Heart right ventricle (tissue), 16 donors: ENCODE measurements at places on chromosomes 7 and 10. TPM values are rescaled to one million over a fixed set of nuclear protein-coding genes. Genes with fewer than 3 reads are reported as not detected.
A peak's percentile ranks its signal among the peaks of the same experiment; 100 is the strongest.

- no peak for DNase-seq
These were observed 116.4 kb upstream of the KLF6 start for GRCh38 chr10:3901370-3901769.

DNA sequence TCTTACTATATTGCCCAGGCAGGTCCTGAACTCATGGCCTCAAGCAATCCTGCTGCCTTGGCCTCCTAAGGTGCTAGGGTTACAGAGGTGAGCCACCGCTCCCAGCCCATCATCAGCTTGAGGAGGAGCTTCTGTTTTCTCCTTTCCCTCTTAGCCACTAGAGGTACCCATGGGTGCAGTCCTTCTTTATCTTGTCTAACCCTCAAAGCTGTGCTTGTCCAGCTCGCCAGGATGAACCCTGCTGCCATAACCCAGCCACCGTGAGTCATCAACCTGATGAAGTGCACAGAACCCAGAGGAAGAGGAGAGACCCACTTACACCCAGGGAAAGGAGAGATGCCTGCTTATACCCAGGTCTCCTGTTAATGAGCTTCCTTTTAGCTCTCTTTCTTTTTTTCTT, 133.4 kb downstream of the CUL2 start:
- DNase-seq = no peak

- no peak for DNase-seq
These were observed 298.3 kb downstream of the CNTNAP2 start for GRCh38 chr7:146414937-146415336.

GRCh38 chr10:88853155-88853881, 1.7 kb upstream of the ANKRD22 start:
- DNase-seq = no peak

DNA sequence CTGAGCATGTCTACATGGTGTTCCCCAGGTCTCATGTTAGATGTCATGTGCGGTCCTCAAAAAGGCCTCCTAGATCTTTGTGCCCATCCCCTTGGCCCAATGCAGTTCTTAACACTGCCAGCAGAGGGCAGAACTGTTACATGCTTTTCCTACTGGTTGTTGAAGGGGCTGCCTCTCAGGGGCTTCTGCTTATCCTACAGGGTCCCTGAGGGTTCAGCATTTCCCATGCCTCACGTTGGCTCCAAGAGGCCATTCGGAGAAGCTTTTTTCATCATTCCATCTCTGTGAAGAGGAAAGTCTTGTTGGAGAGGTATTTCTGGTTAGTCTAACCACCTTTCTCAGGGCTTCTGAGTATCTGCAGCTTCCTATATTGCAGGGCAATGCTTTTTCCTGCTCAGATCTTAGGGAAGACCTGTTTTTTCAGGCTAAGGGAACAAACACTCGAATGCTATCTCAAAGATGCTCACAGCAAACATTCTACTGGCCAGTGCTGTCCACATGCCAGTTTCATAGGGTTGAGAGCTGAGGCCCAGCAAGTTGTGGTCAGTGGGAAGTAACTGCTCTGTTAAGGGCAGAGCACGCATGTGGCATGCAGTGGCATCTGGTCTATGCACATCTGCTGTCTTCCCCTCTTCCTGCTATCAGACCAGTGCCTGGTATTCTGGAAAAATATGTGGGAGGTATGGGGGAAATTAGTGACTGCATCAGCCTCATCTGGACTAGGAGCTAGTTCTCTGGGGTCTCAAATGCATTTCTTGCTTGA, 31.5 kb downstream of the MBL2 start:
- DNase-seq = no peak

DNA sequence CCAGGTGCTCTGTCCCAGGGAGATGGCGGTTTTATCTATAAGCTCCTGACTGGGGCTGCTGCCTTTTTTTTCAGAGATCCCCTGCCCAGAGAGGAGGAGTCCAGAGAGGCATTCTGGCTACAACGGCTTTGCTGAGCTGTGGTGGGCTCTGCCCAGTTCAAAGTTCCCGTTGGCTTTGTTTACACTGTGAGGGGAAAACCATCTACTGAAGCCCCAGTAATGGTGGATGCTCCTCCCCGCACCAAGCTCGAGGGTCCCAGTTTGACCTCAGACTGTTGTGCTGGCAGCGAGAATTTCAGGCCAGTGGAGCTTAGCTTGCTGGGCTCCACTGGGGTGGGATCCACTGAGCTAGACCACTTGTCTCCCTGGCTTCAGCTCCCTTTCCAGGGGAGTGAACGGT, 16.4 kb upstream of the SLC26A5 start:
- no peak for DNase-seq

DNA sequence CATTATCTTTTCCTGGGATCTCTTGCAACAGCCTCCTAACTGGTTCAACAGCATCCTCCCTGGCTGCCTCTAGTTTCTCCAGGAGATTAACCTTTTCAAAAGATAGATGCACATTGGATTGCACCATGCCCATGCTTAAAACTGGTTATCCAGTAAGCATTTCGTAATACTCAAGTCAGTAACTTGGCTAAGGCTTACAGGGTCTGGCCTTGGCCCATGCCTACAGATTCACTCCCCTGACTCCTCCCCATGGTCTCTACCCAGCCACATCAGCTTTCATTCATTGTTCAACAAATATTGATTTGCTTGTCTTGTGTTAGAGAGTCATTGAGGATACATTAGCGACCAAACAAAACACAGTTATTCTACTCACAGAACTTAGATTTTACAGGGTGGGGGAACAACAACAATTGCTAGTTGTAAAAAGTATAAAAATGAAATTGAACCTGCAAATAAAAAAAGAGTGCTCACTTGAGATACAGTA, 1.8 kb upstream of the KIF20B start:
- DNase-seq = no peak

DNA sequence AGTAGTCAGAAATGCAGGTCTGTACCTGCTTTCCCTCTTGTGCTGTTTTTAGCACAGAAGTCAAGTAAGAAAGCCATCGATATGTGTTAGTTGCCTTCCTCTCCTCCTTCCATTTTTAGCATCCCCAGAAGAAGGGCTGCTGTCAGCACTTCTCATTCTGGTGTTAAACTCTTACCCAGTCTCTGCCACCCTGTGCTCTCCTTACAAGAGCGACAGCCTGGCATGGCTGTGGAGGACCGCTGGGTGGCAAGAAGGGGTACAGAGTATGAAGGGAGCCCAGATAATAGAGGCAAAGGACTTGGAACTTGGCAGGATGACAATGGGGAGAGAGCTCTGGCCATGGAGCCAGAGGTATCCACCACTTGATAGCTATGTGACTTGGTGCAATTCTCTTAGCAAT, 103.5 kb downstream of the RPS24 start:
- no peak for DNase-seq

DNA sequence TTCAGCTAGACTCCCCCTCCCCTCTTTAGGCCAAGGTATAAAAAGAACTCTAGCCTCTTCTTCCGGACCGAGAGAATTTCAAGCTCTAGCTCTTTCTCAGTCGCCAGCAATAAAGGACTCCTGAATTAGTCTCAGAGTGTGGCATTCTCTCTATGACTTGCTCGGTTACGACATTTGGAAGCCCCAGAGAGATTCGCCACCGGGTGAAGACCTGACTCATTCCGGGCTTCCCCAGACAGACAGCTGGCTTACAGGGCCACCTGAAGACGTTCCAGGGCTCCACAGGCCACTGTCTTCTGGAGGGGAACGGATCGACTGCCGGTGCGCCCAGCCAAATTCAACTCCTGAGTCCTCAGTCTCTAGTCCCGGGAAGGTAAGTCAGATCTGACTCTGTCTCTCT, at the start of gene AKR1B15:
Gene AKR1B15, plus strand, starts transcription at position 234 of the 400 bp plus-strand sequence. CDS start 15,510 bp downstream, outside the sequence.
- no peak for DNase-seq

DNA sequence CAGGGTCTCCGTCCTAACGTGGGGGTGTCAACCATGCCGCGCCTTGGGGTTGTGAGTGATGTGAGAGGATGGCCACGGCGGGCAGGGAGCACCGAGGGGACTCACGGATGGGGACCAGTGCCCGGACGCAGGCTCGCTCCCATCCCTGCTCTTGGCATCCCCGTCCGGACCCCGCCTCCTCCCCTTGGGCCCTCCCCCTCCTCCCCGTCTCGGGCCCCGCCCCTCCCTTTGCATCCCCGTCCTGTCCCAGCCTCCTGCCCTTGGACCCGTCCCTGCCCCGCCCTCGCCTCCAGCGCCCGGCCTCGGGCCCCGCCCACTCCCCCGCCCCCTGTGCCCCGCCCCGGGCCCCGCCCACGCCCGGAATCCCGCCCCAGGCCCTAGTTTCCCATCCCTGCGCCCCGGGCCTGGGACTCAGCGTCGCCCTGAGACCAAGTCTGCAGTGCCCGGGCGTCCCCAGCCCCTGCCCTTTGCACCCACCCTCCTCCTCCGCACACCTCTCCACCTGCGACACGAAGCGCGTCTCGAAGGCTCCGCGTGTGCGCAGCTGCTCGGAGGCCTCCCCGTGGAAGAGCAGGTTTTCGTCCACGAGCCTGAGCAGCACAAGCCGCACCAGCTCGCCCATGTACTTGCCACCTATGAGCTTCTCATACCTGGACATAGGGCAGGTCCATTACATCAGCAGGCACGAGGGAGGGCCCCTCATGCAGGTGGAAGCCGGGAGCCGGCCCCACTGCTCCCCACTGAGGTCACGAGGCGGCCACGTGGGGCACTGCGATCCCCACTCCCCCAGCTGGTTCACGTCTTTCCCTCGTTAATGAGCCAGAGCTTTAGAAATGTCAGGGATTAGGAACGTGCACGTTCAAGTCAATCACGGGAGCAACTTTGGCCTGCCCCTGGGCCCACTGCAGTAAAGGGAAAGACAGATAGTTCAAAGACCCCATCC, 5.1 kb upstream of the MYL7 start:
- DNase-seq = peak; percentile 86

DNA sequence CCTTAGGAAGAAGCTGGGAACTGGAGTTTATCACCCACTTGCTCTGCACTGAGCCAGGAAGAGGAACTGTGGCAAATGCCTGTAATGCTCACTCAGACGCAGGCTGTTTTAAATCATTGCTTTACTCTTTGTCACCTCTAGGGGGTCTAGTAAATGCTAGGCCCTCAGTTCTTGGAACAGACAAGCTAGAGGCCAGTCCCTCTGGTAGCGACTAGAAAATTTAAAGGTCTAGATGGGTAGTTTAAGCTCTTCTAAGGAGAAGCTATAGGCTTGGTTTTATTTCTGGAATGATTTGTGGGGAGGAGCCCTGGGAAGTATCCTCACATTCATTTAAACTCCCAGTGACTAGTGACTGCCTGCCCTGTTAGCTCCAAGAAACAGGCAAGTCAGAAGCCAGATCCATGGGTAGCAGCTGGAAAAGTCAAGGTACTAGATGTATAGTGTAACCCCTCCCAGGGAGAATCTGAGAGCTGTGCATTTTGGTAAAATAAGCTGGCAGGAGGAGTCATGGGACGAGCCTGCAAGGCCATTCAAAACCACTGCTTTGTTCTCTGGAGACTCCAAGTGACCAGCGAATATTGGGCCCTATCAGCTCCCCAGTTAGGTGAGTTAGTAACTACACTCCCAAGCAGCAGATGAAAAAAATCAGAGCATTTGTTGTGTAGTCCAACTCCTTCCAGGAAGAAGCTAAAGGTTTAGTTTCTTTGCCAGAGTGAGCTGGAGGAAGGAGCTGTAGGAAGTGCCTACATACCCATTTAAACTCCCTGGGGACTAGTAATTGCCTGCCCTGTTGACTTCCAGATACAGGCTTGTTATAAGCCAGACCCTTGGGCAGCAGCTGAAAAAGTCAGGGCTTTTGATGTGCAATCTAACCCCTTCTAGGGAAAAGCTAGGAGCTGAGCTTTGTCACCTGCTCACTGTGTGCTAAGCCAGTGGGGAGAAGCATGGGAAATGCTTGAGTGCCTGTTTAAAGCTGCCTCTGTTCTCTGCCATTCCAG, 68.9 kb downstream of the DYNC1I1 start:
- no peak for DNase-seq

MINDY3 gene
- total RNA-seq = 23.8 TPM

GIMAP8 gene
- total RNA-seq = 13.8 TPM
